ENCODE measurements at places on chromosomes 3 and 15. TPM values are rescaled to one million over a fixed set of nuclear protein-coding genes. Genes with fewer than 3 reads are reported as not detected.

DNA sequence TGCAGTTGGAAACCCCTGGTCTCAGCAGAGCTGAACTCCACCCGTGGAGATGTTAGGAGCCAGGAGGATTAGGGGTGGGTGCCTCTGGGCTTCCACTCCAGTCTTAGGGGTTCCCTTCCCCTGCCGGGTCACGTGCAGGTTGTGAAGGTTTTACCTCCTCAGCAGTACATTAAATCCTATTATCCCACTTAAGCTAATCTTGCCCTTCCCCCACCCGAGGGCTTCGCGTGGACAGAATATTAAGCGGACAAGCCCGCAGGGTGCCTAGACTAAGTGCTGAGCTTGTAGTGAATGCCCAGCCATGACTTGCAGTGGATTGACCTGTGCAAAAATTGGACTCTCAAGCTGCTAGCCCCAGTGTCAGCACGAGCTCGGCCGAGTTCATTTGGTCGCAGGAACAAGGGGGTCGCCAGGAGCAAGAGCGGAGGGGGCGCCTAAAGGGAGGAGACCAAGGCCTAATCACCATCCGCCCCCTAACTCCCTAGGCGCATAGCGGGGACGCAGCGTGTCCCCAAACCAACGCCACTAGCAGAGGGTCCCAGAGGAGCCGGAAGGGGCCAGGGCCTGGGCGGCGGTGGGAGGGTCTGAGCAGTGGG is 498 bp upstream of the SEMA4B start:
- DNase-seq = no peak

SEMA6D gene
- total RNA-seq = 14.1 TPM

- DNase-seq = no peak
These were observed 45.3 kb upstream of the VPS8 start for GRCh38 chr3:184766555-184767261.

GRCh38 chr3:27130796-27131195 is 238.4 kb downstream of the NEK10 start:
- no peak for DNase-seq

KIF23 gene
- total RNA-seq = 33.8 TPM

GRCh38 chr3:21892104-21892503 is 141.1 kb upstream of the ZNF385D start:
- no peak for DNase-seq

GRCh38 chr3:143241481-143241951 is 121.9 kb downstream of the CHST2 start:
- DNase-seq = no peak

GRCh38 chr3:52507359-52507758 is 12.2 kb downstream of the STAB1 start:
- peak; percentile 83 for DNase-seq

DNA sequence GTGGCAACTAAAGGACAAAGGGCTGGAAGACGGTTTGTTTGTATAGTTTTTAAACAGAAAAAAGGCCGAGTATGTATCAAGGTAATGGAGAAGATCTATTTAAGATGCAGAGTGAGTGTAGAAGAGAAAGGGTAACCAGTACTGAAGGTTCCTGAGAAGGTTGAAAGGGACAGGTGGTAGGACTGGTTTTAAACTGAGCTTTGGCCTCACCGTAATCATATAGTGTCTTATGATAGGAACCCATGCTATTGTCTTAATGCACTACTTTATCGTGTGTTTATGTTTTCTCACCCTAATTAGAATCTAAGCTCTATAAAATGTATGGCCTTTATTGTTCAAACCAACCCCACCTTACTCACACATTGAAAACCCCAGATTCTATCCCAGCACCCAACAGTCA is 32.7 kb downstream of the FHIT start:
- no peak for DNase-seq

GRCh38 chr15:77143616-77144015 is 72.7 kb upstream of the TSPAN3 start:
- DNase-seq = no peak

DNA sequence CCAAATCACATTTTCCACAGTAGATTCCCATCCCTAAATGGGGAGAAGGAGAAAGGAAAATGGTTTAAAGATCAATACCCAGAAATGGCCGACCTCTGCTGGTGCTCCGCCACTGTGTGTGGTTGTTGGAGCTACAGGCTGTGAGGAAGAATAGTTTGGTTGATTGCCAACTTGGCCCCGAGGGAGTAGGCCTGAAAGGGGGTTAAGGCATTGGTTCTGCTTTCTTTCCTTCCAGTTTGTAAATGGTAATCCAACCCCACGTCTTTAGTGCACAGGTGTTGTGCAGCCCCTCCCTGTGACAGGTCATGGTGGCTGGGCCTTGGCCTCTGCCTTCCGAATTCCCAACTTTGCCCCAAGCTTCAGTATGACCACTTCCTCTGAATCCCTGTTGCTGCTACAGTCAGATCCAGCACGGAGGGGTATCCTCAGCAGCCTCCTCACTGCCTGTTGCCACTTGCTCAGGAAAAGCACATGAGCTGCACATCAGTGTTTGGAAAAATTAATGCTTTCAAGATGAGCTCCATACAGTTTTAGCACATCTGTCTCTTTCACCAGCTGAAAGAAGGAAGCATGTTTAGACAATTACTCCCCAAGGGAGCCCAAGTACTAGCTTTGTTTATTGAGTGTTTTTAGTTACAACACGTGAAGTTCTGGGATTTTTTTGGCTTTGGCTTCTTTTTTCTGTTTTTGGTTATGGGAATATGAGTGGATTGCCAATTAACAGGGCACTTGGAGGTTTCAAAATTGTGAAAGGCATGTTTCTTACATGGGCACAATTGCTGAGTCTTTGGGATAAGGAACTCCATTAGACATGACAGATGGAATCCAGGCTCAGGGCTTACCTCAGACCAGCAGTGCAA is 92.3 kb upstream of the ROPN1 start:
- DNase-seq = no peak

GP5 gene
- total RNA-seq = not detected

ROPN1 gene
- total RNA-seq = not detected

DNA sequence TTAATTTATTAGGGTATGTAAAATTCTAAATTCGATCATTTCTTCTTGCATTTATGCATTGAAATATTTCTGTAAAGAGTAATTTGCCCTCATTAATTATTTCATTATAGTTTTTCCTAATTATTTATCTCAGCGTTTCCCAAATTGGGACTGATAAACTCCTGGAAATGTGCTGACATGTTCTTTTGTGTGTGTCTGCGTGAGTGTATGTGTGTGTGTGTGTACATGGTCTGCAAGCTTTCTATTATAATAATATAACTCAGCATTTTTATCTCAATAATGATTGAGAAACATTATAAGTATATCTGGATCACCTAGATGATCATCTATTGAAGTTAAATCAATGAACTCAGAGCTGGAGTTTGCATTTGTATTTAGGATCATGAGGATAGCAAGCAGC is 38.7 kb downstream of the TMEM45A start:
- no peak for DNase-seq

TNNC1 gene
- 0.99 TPM for total RNA-seq

GADL1 gene
- not detected for total RNA-seq

DNA sequence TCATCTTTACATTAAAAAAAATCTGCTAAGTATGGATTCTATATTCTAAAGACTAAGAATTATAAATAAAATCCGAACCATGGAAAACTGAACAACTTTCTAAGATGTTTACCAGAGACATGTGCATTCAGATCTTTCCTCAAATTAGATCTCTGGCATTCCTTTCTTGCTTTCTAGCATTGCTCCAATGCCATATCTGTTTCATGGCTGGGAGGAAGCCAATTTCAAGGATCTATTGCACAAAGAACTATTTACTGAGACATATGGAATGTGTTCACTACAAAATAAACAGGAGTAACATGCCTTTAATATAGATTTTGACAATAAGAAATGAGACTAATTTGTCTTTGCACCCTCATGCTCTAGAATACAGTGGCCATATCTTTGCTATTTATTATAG is 45.1 kb upstream of the NANOGP8 start:
- DNase-seq = no peak

DNA sequence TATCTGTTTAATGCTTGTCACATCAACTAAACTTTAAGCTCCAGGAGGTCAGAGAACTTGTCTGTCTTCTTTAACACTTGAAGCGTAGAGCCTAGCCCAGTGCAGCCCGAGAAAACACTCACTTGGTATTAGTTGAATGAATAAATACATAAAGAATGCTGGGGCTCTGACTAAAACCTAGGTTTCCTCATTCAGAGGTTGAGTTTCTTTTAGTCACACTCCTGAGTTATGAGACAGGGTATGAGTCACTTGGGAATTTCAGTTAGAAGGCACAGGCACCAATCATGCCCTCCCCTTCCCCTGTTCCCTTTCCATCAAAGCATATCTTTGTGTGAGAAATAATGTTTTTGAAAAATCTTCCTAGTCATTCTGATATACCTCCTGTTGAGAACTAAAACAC is 589.8 kb upstream of the DPPA4 start:
- DNase-seq = peak; percentile 75

GRCh38 chr3:81245501-81245900 is 515.9 kb downstream of the GBE1 start:
- DNase-seq = no peak

SPATA12 gene
- not detected for total RNA-seq

- DNase-seq = peak; percentile 33
These were observed 9.1 kb upstream of the GNAI2 start for GRCh38 chr3:50226888-50227389.

DNA sequence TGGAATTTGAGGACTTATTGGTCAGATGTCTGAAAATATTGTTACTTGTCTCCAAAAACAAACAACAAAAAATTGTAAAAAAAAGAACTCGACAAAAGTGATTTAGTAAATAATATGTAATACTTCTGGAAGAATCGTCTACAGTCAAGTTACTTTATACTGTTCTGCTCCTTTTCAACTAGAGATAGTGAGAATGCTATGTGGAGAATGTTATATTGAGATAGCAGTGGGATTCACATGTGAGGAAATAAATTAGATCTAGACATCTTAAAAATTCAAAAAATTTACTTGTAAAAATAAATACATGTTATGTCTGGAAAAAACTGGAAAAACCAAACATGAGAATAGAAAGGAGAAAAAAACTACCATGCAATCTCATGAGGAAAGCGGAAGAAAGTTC is 64.9 kb downstream of the SGO1 start:
- no peak for DNase-seq

GOLGA6L26 gene
- not detected for total RNA-seq

CISH gene
- not detected for total RNA-seq

- no peak for DNase-seq
These were observed 220.5 kb upstream of the SATB1 start for GRCh38 chr3:18645619-18646018.

ELL3 gene
- not detected for total RNA-seq

DNAJA4 gene
- total RNA-seq = not detected

- DNase-seq = no peak
These were observed 13.3 kb upstream of the SRPRB start for GRCh38 chr3:133792171-133792763.
